CD4-positive, alpha-beta T cell treated with Interleukin-17A for 1 hour (primary cell): ENCODE measurements at places on chromosomes 7 and 10.

- no peak for DNase-seq
These were observed 763 bp downstream of the PITX3 start for GRCh38 chr10:102240467-102241031.

DNA sequence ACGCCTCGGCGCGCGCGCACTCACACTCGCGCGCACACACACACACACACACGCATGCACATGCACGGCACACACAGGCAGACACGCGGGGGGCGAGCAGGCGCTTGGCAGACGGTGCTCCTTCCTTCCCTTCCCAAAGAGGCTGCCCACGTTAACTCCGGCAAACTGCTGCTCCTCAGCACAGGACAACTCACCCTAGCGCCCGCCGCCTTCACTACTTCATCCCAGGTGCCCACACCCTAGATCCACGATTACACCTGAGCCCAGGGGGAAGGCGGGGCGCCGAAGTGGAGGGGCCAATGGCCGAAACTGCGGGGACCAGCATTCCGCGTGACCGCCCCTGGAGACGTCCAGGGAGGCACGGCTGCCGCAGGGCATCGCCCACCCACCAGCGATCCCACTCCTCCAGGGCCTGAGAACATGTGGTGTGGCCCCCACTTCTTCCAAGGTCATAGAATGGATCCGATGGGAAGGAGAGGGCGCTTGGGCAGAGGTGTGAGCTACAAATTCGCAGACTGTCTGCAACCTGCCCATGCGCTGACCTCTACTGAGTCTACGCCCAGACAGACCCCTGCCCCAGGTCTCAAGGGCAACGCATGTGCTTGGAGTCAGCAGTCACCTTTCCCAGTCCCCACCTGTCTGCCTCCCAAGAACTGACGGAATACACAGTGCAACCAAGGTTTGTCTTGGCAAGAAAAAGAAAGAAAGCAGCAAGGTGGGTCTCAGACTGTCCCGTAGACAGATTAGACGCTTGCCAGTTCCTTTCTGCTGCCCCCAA lies 74.6 kb downstream of the CALN1 start:
- DNase-seq = no peak

- DNase-seq = no peak
These were observed 70.5 kb upstream of the COL13A1 start for GRCh38 chr10:69731184-69731583.

- peak; percentile 35 for DNase-seq
These were observed 11.1 kb downstream of the FAS start for GRCh38 chr10:89001729-89002072.

GRCh38 chr10:76112826-76113150 lies 681.4 kb downstream of the LRMDA start:
- no peak for DNase-seq

GRCh38 chr10:12250181-12250580 lies 54.2 kb downstream of the CDC123 start:
- no peak for DNase-seq

- no peak for DNase-seq
These were observed 317.0 kb upstream of the MYO3A start for GRCh38 chr10:25616903-25617592.

DNA sequence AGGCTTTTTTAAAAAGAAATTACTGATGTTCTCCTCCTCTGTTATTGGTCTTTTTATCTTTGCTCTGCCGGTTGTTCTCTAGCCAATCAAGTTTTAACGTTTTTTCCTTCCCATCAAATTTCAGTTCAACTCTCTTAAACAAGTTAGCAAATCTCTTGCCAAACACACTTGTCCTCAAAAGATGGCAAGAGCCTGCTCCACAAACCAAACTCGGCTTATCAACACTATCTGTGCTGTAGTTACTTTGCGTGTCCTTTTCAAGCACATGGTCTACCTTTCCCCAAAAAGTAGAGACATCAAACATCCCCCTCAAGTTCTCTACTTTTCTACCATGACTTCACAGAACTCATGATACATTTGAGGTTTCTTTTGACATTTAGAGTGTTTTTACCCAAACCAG lies 71.3 kb downstream of the OSBPL3 start:
- no peak for DNase-seq

GRCh38 chr7:88315522-88315921 lies 8.8 kb upstream of the STEAP4 start:
- DNase-seq = no peak

DNA sequence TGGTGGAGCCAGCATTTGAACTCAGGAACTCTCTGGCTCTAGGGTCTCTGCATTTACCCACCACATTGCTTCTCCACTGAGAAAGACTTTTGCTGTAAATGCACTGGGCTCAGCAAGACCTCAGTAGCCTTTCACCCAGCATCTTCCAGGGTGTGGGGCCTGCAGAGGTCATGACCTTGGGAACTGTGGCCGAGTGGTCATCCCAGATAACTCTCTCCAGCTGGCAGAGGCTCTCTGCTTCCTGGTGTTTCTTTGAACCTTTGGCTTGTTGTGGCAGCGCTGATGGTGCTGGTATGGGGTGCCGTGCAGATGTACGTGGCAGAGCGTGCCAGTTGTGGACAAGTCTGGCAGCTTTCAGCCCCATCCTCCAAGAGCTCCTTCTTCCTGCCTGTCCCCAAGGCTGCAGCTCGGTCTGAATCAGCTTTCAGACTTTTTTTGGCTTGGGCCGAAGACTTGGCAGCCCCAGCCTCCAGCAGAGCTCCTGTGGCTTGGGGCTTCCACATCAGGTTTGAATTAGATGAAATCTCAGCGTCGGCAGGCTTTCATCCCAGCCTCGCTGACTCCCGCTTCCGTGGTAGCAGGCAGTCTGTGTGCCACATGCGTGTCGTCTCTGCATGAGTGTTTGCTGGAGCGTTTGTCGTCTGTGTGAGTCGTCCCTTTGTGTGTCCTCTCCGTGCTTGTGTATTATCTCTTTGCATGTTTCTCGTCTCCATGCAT lies 21.5 kb downstream of the ADAMTS14 start:
- no peak for DNase-seq

DNA sequence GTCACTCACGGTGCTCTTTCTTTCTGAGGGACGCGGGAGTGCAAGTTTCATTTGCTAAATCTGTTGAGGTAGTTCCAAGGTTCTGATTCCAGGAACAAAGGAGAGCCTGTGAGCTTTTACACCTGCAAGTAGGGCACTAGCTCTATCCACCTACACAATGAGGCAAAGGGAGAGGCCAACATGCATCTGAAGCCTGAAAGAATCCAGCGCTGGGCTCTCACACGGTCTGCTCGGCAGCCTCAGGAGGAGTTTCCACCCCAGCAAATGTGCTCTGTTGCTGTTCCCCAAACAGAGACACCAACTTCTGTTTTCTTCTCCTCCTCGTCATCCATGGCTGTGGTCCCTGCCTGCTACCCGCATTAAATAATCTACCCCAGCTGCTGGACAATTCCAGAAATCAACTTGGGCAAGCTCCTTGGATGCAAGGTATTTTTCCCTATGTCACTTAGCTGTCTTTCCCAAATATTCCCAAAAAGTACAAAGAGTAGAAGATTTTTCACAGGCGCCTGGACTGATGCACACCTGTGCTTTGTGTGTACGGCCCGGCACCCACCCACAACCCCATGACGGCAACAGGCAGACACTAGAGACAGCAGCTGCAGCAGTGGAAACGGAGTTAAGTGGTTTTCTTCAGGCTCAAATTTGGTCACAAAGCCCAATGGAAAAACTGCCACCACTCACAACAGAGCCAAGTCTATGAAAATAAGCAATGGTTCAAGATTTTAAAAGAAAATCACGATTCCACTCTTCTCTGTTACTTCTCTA lies 176.8 kb downstream of the ZMYND11 start:
- no peak for DNase-seq

GRCh38 chr7:43639858-43640491 lies 57.1 kb downstream of the STK17A start:
- DNase-seq = no peak

GRCh38 chr7:30938435-30939316 lies 25.1 kb upstream of the GHRHR start:
- DNase-seq = peak; percentile 47

DNA sequence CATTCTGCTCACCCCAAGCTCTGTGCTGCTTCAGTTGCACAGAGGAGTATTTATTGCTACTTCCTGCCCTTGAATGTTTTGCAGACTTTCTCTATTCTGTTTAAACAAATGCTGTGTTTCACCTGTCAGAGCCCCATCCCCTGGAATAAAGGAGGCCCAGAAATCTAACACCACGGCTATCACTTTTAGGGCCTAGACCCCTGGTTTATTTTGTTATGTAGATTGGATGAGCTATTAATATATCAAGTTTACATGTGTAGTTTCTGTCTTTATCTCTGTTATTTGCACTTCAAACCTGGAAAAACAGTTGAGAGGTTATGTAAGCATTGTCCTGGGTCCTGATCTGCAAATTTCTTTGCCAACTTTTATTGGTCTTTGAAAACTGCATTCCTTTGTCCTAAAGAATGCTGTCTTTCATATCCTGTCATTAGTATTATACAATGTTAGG lies 630.1 kb downstream of the PARD3 start:
- DNase-seq = no peak

- no peak for DNase-seq
These were observed 433.1 kb upstream of the FZD8 start for GRCh38 chr10:36075196-36075595.

DNA sequence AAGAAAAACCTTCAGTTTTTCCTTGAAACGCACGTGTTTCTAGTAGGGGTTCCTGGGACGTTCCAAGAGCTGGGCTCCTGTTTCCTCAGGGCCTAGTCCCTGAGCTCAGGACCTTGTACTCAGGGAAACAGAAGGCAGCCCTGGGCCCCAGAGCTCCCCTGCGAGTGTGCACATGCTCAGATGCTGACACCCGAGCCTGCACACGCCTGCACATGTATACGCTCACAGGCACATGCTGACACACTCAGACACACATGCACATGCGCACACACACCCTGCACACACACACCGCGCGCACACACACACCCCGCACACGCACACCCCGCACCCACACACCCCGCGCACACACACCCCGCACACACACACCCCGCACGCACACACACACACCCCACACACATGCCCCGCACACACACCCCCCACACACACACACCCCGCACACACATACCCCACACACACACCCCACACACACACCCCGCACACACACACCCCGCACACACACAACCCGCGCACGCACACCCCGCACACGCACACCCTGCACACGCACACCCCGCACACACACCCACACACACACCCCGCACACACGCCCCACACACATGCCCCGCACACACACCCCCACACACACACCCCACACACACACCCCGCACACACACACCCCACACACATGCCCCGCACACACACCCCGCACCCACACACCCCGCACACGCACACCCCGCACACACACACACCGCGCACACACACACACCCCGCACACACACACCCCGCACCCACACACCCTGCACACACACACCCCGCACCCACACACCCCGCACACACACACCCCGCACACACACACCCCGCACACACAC lies 52.2 kb downstream of the CALML3 start:
- DNase-seq = no peak

DNA sequence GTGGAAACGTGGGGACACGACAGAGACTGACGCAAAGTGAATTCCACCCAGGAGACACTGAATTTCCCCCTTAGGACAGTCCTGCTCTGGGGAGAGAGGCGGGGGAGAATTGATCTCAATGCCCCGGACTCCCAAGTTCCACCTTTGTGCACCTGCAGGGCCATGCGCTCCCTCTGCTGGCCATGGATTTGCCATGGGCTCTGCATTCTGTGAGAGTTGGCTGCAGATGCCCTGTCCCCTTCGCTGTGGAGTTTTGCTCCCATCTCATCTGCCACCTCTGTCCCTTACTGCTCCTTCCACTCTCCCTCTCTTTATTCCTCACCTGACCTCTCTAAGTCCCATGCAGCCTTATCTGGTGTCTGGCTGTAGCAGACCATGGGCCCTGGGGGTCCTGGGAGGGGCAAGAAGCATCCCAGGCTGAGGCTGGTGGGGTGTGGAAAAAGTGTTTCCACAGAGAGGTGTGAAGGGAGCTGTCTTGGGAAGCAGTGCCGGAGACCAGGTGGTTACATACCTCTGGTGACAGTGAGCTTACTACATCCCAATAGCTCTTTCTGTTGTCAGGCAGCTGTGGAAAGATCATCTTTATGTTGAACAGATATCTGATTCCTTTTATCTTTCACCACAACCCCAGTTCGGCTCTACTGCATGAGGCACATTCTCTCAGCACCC lies 14.3 kb downstream of the GHRHR start:
- no peak for DNase-seq

DNA sequence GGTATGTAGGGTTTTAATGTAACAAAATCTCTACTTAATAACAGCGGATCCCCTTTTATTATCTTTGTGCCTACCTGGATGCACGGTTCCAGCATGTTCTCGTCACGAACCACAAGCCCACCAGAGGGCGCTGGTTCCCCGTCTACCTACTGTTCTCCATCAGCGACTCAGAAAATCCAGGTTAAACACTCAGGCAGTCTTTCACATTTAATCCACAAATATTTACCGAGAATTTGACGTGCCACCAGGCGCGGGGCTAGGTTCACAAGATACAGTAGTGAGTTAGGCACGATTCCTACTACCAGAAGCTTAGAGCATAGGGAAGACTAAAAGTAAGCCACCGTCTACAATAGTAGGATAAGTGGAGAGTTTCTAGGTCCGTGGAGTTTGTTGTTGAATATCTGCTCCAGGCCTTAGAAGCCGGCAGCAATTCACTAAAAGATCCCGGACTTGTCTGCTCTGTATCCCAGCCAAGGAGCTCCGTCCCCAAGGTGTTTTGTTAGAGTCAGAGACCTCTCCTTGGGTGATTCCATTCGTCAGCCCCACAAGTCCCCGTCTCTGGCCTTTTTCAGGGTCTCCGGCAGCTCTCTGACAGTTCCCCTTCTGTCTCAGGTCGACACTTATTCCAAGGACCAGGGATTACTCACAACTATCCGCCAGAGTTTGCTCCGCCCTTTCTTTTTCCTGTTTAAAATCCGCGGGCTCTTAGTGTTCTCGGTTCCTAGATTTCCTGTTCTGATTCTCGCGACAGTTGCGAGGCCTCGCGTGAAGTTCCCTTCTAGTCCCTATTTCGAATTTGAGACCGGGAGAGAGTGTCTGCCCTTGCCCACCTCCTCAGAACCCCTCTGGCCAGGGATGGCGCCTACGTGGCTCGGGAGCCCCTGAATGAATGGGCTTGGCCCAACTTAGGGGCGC lies 1.5 kb upstream of the KAZALD1 start:
- peak; percentile 93 for DNase-seq

- DNase-seq = no peak
These were observed 127.3 kb downstream of the RNLS start for GRCh38 chr10:88455831-88456230.

GRCh38 chr10:47183704-47184041 lies 116.3 kb upstream of the GDF10 start:
- no peak for DNase-seq

GRCh38 chr10:78955206-78955605 lies 113.6 kb upstream of the ZMIZ1 start:
- DNase-seq = no peak

- DNase-seq = no peak
These were observed 128.6 kb upstream of the ANKRD1 start for GRCh38 chr10:91049296-91049987.

DNA sequence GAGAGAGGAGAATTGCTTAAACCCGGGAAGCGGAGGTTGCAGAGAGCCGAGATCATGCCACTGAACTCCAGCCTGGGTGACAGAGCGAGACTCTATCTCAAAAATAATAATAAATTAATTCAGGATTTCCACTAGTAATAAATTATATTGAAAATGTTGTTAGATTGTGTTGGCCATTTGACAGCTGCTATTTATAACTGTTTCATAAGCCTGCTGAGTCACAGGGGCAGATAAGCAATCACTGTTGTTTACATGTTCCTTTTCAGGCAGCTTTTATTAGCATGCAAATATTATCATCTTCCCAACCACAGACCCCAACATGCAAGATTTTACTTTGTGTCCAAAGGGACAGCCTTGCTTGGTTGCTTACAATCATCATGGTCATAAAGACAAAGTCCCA lies 49.5 kb upstream of the ZNF138 start:
- DNase-seq = no peak

GRCh38 chr7:29955799-29956486 lies 33.7 kb downstream of the SCRN1 start:
- DNase-seq = peak; percentile 27
